ENCODE measurements at places on chromosomes 5 and 9.

DNA sequence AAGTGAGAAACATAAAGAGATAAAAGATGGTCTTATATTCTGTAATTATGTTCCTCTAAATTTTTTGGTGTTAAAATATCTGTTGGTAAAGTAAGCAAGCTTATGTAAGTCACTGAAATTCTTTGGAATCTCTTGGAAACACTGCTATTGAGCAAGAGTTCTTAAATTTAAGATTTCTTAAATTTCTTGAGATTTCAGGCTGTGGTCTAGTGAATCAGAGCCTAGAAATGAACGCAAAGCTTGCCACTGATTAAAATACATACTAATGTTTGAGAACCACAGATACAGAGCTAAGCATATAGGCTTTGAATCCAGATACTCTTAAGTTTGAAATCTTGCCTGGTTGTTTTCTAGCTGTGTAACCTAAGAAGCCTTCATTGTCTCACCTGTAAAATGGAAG is 133.4 kb downstream of the TRPM3 start:
- DNase-seq: no peak

DNA sequence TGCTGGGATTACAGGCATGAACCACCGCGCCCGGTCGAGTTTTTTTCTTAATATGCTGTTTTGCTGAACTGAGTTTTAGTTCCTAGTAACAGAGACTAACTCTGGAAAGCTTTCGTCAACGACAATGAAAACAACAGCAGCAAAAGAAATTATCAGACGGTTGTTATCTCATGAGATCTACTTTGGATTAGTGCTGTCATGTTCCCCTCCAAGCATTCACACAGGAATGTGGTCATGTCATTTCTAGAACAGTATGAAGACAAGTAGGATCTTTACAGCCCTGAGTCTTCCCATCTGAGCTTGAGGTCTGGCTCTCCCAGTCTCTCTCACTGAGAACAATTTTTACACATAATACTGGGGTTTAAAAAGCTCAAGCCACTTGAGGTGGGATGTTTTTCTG is 4.0 kb upstream of the ANKRD33B start:
- DNase-seq: no peak

DNA sequence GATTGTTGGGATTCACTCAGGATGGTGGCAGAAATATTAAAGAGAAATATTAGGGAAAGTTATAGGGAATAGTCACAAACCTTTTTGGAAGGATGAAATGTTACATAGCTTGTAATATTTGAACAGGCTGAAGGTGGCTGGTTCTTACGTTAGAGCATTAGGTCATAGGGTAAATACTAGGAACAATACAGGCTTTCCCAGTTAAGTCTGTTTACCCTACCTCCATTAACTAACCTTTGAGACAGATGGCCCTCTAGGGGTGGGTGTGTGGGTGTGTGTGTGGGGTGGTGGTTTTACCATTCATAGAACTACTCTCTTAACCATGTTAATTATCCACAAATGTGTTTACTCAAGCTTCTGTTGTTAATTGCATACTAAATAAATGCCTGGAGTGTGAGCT is 94.3 kb upstream of the STK32A start:
- DNase-seq: no peak

GRCh38 chr5:31581498-31582099 is 49.5 kb downstream of the C5orf22 start:
- DNase-seq: no peak

GRCh38 chr9:76370396-76371023 is 23.7 kb downstream of the RFK start:
- no peak for DNase-seq

DNA sequence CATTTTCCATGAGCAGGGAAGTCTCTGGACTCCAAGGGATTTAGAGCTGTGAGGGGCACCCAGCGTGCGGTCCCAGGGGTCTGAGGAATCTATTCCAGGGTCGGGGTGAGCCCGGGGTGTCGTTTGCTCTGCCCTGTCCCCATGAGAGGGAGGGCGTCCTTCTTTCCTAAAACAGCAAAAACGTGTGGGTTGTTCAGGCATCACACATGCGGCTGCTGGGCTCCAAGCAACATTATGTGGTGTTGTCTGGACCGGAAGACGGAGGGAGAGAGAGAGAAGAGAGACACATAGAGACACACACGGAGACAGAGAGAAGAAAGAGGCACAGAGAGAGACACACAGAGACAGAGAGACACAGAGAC is 42.7 kb upstream of the COL5A1 start:
- no peak for DNase-seq

GRCh38 chr9:24073666-24074065 is 247.6 kb upstream of the ELAVL2 start:
- DNase-seq: no peak

DNA sequence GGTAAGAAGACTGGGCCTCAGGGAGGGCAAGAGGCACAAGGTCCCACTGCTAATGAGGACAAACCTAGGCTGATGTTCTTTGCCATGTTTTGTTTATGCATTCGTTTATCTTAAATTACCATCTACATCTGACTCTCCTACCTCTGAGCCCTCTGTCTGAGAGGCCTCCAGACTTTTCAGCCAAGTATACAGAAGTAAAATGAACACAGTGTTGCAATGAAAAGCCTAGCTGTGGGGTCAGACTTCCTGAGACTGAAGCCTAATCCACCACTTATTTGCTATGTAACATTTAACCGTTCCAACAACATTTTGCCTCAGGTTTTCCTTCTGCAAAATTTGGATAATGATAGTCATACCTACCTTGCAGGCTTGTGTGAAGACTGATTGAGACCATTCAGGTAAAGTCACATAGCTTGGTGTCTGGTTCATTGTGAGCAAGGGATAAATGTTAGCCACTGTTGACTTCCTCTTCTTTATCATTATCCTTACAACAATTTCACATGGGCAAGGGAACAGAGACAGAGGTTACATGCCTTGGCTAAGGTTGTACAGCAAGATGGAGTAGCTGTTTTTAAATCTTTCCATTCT is 374.9 kb upstream of the CLINT1 start:
- DNase-seq: no peak

DNA sequence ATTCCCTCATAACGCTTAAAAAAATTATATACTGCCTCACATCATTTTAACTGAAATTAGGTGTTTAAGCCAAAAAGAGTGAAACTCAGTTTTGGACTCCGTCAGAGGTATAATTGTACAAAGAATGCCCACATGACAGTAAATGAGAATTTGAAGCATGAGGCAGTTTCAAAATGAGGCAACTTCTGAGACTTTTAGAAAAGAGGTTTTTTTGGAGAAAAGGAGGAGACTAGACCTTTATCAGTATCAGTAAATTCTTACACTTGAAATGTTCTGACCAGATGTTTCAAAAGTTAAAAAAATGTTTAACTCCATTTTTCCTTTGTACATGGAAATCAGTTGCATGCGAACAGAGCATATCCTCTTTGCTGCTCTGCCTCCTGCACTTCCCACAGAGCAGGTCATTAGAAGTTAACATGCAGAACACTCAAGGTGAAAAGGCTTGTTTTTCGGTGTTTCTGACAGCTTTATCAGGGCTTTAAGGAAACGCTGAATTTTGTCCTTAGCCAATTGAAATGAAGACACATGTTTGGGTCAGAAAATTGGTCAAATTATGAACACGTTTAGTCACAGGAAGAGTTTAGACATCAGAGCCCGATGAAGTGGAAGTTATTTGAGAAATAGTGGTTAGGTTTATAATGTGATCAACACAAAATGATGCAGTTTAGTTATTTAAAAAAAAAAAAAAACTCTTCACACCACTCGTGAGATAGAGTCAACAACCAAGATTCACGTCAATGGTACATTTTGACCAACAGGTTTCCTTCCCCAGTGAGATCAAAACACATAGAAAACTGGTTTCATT is 59.5 kb downstream of the PIK3R1 start:
- no peak for DNase-seq

DNA sequence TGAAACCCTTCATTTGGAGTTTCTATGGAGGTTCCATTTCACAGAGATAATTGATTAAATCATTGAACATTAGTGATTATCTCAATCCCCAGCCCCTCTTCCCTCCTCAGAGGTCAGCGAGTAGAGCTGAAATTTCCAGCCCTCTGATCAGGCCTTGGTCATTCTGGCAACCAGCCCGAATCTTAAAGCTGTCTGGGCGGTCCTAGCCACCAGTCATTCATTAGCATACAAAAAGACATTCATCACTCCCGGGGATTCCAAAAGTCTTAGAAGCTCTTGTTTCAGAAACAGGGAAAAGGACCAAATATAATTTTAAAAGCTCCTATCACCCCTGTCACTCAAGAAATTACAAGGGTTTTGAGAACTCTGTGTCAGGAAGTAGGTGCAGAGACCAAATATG is 41.3 kb downstream of the ZNF474 start:
- no peak for DNase-seq

DNA sequence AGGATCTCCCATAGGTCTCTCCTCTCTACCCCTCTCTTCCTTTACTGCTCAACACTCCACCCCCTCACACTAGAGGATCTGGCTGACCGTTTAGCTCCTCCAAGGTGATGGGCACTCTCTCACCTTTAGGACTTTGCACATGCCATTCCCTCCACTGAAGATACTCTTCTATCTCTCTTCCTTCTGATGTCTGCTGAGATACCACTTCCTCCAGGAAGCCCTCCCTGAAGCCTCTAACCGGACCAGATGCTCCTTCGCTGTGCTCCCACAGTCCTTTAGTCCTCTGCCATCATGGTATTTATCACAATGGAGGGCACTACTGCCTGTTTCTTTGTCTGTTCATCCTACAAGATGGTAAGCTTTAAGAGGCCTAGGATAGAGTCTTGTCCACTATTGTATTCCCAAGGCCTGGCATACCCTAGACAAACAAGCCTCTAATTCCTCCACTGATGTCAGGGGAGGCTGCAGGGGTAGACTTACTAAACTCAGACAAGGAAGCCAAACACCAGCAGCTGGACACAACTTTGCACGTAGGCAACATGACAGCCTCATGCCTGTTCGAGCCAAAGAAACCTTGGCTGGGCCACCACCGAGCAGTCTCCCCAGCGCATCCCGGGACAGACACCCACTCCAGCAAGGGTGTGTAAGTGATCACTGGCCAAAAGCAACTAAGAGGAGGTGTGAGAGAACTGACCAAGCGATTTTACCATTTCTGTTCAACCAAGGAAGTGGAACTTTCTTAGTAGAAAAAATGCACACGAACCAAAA is 20.2 kb downstream of the ORM2 start:
- DNase-seq: no peak

GRCh38 chr5:194102-194501 is 2.8 kb downstream of the LRRC14B start:
- no peak for DNase-seq

- DNase-seq: no peak
These were observed 57.0 kb upstream of the ABCA1 start for GRCh38 chr9:104984948-104985347.

DNA sequence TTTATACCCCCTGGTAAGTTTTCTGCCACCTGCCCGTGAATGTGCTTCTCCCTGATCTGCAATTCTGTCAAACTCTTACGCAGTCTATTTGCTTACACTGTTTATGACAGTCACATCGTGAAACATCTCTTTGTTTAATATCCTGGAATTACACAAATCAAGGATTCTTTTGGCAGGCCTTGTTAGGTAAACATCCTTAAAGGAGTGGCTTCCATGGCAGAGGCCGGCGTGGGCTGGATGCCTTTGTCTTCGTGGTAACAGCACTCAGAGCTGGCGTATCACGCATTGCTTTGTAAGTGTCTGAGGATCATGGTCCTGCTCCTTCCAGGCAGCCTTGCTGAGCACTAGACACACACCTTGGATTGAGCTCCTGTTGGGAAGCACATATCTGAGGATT is 145.7 kb downstream of the IRX1 start:
- DNase-seq: no peak

GRCh38 chr5:146799231-146799630 is 79.3 kb downstream of the PPP2R2B start:
- DNase-seq: no peak

DNA sequence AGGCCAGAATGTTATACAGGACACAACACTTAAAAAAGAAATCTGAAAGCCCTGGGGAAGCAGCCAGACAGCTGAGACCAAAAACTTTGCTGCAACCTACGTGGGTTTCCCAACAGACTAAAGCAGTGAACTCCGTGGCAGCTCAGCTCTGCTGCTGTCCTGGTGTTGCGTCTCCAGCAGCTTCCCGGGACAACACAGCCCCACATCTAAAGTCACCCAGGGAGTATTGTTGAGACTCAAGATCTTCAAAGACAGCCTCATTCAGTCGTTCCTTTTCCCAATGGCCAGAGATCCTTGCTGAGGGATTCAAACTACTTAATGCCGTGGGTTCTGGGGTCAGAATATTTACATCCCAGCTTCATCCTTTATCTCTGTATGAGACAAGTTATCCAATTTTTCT is 125.8 kb downstream of the MED10 start:
- DNase-seq: no peak

DNA sequence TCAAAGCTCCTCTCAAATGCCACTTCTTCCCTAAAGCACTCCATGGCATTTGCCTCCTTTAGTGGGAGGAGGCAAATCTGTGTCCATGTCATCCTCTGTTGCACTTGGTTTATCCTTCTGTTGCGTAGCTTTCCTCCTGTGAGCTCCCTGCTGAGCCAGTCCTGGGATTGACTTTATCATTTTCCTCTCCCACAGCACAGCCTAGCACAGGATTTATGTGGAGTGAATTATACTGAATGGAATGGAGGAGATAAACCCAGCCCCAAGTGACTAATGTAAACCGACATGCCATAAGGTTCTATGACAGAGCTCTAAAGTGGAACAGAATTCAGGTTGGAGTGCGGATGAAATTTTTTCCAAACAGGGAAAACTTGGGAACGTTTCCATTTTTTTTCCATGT is 26.4 kb upstream of the TOMM5 start:
- DNase-seq: no peak

GRCh38 chr5:96329886-96330529 is 103.0 kb downstream of the PCSK1 start:
- no peak for DNase-seq

DNA sequence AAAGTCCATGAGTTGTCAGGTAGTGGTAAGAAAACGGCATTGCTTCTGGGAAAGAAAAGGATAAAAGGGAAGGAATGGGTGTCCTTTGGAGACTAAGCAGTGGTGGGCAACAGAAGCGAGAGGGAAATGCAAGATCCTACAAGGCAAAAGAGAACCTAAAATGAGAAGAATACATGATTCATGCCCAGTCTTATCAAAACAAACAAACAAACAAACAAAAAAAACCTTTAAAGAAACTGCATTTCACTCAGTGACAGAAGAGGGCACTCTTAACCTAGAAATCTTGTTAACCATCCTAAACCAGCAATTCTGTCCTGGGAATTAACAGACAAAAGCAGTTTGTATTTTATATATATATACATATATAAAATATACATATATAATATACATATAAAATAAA is 88.5 kb downstream of the SUSD1 start:
- no peak for DNase-seq

GRCh38 chr5:64925123-64925522 is 156.4 kb downstream of the CWC27 start:
- no peak for DNase-seq

- DNase-seq: no peak
These were observed 47.1 kb downstream of the PRELID2 start for GRCh38 chr5:145787996-145788395.
